ENCODE measurements at places on chromosomes 1 and 21.

DNA sequence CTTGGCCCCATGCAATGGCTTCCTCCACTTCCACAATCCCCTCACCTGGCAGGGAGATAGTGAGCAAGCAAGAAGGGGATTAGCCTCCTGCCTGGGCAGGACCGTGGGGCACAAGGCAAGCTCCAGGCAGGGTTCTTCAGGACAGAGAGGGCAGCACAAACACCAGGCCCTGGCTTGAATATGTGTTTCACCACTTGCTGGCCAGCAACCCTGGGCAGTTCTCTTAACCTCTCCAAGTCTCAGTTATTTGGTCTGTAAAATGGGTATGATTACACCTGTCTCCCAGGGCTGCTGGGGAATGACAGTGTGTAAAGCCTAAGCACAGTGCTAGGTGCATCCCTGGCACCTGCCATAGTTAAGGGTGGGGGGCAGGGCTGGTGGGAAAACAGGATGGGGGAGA, 31.9 kb downstream of the H3-3A start:
- DNase-seq = no peak

GRCh38 chr21:19420565-19420964, 1017.0 kb upstream of the TMPRSS15 start:
- no peak for DNase-seq

DNA sequence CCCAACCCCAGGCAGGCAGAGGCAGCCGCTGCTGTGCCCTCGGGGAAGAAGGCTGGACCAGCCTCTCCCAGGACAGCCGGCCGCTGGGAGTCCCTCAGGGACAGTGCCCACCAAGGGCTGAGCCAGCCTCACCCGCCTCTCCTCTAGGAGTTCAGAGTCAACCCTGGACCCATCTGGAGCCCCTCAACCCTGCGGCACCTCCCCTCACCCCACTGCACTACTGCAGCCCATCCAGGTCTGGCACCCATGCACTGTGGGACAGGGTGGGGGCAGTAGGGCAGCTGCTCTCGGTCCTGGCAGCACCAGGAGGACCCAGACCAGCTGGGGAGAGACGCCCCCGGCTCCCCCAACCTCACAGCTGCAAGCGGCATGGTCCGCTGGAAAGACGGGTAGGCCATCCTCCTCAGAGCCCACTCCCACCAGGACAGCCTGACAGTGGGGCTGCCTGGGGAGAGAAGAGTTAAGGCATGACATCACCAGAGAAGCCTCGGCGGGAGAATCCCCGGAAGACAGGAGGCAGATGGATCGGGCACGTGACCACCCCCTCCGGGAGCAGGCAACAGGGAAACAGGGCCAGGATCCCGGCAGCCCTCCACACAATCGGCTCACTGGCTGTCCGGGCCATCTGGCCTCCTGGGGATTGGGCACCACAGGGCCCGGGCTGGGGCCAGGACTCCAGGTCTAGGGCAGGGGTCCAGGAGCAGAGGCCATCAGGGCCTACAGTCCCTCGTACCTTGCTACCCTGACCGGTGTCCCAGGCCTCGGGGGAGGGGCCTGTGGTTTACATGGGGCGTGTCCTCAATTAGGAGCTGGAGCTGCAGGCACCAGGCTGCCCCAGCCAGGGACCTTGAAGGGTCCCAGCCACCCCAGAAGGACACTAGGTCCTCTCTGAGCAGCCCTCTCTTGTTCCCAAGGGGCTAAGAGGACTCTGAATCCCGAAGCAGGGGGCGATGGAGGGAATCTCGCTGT, 3.1 kb downstream of the ACAP3 start:
- peak; percentile 62 for DNase-seq

- no peak for DNase-seq
Observed at GRCh38 chr21:32314806-32315205, 16.2 kb downstream of the MRAP start.

DNA sequence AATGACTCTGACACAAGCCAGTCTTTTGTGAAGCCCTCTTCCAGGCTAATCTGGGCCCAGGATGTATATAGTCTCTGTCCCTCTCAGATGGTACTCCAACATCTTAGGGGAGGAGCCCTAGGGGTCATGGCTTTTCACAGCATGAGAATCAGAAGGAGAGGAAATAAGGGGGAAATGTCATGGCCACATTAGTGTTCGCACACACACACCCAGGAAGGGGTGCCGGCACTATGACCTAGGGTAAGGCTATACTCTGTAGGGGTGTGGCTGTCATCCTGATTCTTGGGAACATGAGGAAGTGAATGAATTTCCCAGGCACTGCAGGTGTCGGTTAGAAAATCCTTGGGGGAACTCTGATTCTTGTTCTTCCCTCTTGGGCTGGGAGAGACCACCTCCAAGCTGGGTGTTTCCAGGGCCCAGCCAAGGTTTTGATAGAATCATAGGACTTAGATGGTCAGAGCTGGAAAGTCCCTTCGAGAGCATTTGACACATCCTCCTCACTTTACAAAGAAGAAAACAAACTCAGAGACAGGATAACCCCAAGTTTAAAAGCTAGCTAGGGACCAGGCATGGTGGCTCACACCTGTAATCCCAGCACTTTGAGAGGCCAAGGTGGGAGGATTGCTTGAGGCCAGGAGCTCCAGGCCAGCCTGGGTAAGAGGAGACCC, 22.0 kb downstream of the GFI1 start:
- DNase-seq = no peak

- DNase-seq = no peak
Observed at GRCh38 chr21:35376406-35377135, 327.5 kb upstream of the RUNX1 start.

DNA sequence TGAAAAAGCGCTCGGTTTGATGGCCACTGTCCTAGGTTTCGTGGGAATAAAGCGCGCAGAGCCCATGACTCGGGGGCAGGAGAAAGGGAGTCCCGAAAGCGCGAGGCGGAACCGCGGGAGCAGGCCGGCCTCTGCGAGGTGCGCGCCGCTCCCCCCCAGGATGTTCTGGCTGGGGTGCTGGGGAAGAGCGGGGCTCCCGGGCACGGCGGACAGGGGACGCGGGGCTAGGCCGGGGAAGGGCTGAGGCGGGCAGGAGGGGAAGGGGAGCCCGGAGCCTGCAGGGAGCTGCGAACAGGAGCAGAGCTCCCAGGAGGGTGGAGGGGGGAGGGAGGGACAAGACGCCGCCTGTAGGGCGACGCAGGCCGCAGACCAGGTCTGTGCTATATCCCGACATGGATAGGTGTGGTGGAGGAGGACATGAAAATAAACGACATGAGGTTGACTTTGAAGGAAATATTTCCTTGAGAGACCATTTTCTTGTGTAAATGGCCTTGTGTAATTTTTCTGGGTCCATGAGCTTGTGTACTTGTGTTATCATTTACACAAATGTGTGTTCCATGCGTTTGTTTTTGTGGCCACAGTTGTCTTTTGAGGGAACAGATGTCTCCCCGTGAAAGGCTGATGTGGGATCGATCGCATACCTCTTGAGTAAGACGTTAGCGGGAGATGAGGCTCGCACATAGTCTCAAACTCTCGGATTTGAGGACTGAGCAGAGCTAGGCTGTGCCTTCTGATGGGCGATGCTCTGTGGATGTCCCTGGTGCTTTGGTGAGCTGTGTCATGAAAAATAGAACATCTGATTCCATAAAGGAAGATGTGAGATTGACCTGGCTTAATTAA, 1.3 kb downstream of the PCNT start:
- peak; percentile 35 for DNase-seq

- DNase-seq = no peak
Observed at GRCh38 chr1:214440219-214440965, 111.0 kb downstream of the PTPN14 start.

DNA sequence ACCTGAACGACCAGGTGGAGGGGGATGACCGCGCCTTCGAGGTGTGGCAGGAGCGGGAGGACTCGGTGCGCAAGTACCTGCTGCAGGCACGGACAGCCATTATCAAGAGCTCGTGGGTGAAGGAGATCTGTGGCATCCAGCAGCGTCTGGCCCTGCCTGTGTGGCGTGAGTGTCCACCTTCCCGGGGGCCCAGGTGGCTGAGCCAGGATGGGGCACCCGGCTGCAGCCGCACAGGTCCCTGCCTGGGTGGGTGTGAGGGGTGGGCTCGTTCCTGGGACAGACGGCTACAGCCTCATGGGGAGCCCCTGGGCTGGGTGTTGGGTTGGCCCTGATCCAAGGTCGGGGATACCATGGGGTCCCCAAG, 65.2 kb downstream of the TRIM11 start:
- DNase-seq = no peak

- no peak for DNase-seq
Observed at GRCh38 chr1:54408147-54409066, 2.2 kb upstream of the SSBP3 start.

DNA sequence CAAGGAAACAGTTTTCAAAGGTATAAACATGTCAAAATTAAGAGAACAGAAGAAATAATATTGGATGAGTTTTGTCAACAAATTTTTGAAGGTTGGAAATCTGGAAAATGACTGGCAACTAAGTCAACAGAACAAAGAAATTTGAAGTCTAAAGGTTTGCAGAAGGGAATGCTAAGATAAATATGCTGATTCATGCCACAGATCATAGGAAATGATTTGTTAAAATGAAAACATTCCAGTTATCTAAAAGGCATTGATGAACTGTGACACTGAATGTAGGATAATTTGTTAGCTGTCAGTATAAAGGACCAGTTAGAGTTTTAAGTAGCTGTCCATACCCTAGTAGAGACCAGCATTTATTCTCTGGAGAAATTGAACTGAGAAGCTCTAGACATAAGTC, 157.9 kb upstream of the CHRM3 start:
- DNase-seq = no peak

DNA sequence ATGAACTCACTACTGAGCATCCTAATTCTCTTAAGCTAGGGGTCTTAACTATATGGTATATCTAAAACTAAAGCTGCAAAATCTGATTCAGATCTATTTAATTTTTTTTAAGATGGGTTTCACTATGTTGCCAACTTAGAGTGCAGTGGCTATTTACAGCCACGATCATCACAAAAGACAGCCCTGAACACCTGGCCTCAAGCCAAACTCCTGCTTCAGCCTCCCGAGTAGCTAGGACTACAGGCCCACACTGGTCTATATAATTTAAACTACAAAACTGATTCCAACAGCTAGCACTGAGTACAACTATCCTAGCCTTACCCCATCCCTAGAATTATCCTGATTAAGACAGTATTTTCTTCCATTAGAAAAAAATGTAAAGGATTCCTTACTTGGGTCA, 37.1 kb downstream of the EIF4G3 start:
- DNase-seq = no peak

- DNase-seq = no peak
Observed at GRCh38 chr1:245585252-245585959, 430.6 kb downstream of the KIF26B start.

GRCh38 chr21:35606146-35606545, 454.2 kb downstream of the SETD4 start:
- DNase-seq = no peak

DNA sequence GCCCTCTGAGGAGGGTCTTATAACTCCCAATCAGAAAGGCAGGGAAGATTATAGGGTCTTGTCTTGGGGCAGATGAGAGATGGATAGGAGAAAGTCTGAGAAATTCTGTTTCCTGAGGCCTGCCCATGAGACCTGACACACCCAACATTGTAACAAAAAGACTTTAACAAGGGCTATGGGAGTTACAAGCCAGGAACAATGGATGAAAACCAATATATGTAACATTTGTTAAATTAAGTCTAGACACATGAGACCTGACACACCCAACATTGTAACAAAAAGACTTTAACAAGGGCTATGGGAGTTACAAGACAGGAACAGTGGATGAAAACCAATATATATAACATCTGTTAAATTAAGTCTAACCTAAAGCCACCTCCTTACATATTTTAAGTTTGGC, 21.8 kb downstream of the NRDC start:
- no peak for DNase-seq

DNA sequence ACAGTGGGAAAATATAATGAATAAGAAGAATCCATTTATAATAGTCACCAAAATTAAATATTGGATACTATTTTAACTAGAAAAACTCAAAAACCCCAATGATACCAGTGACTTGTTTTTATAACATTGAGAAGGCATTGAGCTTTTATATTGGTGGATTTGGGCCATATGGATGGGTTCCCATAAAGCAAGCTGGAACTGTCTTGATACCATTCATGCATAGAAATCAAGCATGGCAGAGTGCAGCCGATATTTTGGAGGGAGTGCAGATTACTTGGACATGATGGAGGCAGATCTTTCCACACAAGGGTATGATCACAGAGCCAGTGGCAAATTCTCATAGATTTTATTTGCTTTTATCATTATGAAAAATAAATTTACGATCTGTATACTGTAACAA, 3.8 kb upstream of the RWDD3 start:
- DNase-seq = no peak

- no peak for DNase-seq
Observed at GRCh38 chr1:101697072-101697471, 299.7 kb downstream of the OLFM3 start.

- DNase-seq = no peak
Observed at GRCh38 chr1:182453631-182454030, 3.7 kb downstream of the RGSL1 start.

- no peak for DNase-seq
Observed at GRCh38 chr1:26072305-26072704, 4.9 kb upstream of the TRIM63 start.

DNA sequence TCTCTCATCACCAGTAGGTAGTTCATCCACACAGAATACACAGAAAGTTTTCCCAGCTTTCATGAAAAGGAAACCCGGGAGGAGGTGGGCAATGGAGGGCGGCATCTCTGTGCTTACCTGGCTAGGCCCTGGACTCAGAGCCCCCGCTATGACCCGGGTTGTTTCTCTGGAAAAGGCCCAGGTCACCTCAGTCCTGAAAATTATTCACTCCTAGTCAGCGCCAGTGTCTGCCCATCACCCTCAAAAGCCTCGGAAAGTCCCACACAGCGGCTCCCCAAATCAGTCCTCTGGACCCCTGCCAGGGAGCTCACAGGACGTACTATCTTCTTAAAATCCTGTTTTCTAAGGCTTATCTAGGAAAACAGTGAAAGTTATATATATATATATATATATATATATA, 51.2 kb downstream of the TCP10L start:
- no peak for DNase-seq

DNA sequence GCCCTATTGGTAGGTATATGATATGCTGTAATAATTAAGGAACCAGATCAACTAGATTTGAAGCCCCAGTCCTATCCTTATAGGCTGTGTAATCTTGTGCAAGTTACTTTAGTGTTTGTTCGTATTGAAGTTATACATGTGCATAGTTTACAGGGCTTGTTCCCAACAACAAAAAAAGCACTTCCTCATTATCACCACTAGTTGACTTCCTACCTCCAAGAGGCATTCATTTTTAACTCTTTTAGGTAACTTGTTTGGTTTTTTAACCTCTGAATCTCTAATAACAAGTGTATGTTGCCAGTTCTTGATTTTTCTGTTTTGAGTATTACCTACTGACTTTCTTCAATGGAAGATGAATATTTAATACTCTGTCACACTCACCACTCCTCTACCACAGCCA, 71.9 kb downstream of the ST3GAL3 start:
- no peak for DNase-seq

DNA sequence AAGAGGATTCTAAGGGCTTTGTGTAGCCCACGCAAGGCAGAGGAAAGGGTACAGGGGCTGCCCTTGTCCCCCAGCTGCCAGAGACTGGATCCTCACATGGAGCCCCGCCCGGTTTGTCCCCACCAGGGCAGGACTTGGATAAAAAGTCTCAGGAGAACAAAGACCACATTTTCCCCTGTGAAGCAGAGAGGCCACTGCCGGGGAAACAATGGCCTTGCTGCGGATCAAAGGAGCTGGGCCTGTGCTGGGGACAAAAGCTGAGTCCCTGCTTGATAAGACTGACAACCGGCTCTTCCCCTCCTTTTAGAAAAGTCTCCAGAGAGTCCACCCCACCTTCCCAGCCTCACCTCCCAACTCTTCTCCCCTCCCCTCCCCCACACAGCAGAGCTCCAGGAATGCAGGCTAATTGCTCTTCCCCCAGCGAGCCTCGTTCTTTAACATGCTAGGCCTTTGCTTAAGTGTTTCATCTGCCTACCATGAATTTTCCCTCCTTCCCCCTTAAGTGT, 142.4 kb downstream of the PLPP3 start:
- peak; percentile 93 for DNase-seq
